ENCODE measurements at places on chromosomes 5 and 9.

DNA sequence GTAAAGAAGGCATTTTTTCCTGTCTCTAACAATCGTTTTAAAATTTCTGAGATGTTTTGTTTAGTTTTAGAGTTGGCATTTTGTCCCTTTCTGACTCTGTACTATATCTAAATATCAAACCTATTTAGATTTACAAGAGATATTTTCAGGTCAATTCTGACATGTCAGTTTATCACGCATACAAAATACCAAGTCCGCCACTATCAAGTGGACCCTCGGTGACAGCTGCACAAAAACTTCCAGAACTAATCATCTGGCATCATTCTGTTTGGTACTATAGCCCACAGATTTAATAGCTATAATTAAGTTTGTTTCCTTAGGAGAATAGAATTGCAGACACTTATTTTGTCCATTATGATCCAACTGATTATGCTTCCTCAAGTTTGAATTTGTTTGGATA is 1278.2 kb downstream of the CDH12 start:
- no peak overlapping the region for H3K4me3 ChIP-seq
- no peak overlapping the region for H3K27ac ChIP-seq
- no peaks in the 10 kb centered on the region for H3K27me3 ChIP-seq
- no peak for DNase-seq
- no peaks in the 10 kb centered on the region for H3K4me1 ChIP-seq

GRCh38 chr9:5455181-5455580 is 4.8 kb downstream of the CD274 start:
- H3K4me3 ChIP-seq, result peak overlapping the region; percentile 59
- peak overlapping the region; percentile 69 for H3K27ac ChIP-seq
- peaks cover 68% of the 10 kb centered on the region for H3K4me1 ChIP-seq
- no peaks in the 10 kb centered on the region for H3K27me3 ChIP-seq
- H3K36me3 ChIP-seq, result peaks cover 63% of the 10 kb centered on the region
- no peak for DNase-seq

GRCh38 chr9:75893106-75893505 is 2.6 kb downstream of the PCSK5 start:
- no peaks in the 10 kb centered on the region for H3K36me3 ChIP-seq
- H3K4me3 ChIP-seq, result peak overlapping the region; percentile 91
- H3K4me1 ChIP-seq, result peaks cover 34% of the 10 kb centered on the region
- no peak for DNase-seq

- H3K36me3 ChIP-seq, result no peaks in the 10 kb centered on the region
- peaks cover 15% of the 10 kb centered on the region for H3K27me3 ChIP-seq
- no peak overlapping the region for H3K27ac ChIP-seq
Measured at GRCh38 chr5:139705655-139706587, 57.8 kb downstream of the CXXC5 start.

DNA sequence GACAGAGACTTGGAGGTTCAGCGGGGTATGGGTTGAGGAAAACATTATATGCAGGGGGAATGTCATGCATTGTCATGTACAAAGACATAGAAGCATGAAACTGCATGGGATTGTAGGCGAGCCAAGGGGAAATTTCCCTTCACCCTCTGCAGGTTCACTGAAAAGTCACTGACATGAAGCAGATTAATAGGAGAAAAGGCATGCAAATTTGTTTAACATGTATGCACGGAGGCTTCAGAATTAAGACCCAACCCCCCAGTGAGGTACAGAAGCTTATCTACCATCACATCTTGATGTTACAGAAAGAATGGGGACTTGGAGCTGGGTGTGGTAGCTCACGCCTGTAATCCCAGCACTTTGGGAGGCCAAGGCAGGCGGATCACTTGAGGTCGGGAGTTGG is 18.5 kb downstream of the NIM1K start:
- H3K4me1 ChIP-seq, result no peaks in the 10 kb centered on the region
- H3K27me3 ChIP-seq, result peaks cover 23% of the 10 kb centered on the region
- no peak for DNase-seq
- H3K4me3 ChIP-seq, result no peak overlapping the region
- no peaks in the 10 kb centered on the region for H3K36me3 ChIP-seq
- H3K27ac ChIP-seq, result no peak overlapping the region

DNA sequence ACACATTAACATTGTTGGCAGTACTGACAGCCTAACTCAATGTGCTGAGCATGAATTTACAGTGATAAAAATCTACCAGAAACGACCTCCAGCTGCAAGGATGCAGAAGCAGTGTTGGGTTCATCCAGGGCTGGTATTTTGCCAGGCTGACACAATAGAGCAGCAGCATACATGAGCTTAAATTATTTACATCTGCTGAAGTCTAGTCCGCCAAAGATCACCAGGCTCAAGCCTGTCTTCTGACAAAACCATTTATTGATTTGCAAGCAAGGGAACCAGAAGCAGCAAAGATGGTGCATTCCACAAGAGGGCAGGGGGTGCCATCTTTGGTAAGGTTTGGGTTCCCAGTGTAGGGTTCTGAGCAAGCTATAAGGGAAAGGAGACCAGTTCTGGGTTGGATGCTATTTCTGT is 8.7 kb upstream of the C5orf34 start:
- H3K27me3 ChIP-seq, result no peaks in the 10 kb centered on the region
- H3K4me3 ChIP-seq, result no peak overlapping the region
- no peak for DNase-seq

GRCh38 chr9:134757216-134757975 is 115.8 kb downstream of the COL5A1 start:
- no peaks in the 10 kb centered on the region for H3K27me3 ChIP-seq
- no peak for DNase-seq
- H3K4me1 ChIP-seq, result no peaks in the 10 kb centered on the region

DNA sequence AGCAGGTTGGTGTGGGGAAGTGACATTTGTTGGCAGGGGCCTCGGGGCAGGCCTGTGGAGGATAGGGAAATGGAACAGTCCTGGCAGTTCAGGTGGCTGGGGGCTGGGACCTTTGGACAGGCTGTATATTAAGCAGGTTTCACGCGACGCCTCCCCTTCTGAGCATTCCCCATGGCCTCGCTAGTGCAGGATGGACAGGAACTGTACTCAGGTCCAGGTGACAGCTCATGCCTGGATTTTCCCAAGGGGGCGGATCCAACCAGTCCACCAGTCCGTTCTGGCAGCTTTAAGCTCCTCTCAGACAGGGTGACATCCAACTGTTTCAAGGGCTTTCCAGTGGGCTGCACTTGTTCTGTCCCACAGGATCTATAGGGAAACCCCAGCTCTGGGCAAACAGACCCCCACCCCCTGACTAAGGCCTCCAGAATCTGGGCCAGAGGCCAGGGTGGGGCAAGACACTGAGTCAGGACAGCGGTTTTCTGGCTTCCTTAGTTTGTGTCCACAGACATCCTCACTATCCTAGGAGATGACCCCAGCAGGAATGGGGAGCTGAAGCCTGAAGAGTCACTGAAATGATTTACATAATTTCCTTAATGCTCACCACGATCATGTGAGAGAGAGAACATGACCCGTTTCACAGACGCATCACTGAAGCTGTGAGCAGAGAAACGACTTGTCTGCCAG is 20.9 kb downstream of the CSF2 start:
- no peak overlapping the region for H3K4me3 ChIP-seq
- peak; percentile 29 for DNase-seq
- peaks cover 54% of the 10 kb centered on the region for H3K4me1 ChIP-seq
- no peak overlapping the region for H3K27ac ChIP-seq

GRCh38 chr5:14054965-14055963 is 87.9 kb upstream of the TRIO start:
- no peak overlapping the region for H3K27ac ChIP-seq
- no peaks in the 10 kb centered on the region for H3K36me3 ChIP-seq
- no peak overlapping the region for H3K4me3 ChIP-seq
- no peaks in the 10 kb centered on the region for H3K27me3 ChIP-seq
- DNase-seq, result no peak
- H3K4me1 ChIP-seq, result no peaks in the 10 kb centered on the region

- H3K36me3 ChIP-seq, result no peaks in the 10 kb centered on the region
- H3K27ac ChIP-seq, result no peak overlapping the region
- no peak for DNase-seq
- H3K4me1 ChIP-seq, result no peaks in the 10 kb centered on the region
Measured at GRCh38 chr9:14413812-14414211, 99.9 kb upstream of the NFIB start.

DNA sequence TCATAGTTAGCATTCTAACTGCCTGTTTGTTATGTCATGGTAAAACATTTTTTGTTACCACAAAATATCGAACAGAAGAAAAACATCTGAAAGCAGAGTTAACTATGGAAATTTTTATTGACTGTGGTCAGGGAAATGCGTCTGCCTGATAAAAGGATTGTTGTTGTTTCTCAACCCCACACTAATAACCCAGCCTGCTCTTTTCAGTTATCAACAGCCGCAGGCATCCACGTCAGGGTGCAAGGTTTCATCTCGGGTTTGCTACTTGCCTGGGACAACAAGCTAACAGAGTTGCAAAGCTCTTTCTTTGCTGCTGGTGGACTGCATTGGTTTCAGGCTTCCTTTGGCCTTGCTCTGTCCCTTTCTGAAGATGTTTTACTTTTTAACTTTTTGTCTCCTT is 969.2 kb downstream of the CDH18 start:
- H3K27me3 ChIP-seq, result no peaks in the 10 kb centered on the region
- H3K4me1 ChIP-seq, result no peaks in the 10 kb centered on the region
- H3K36me3 ChIP-seq, result no peaks in the 10 kb centered on the region
- H3K4me3 ChIP-seq, result no peak overlapping the region
- DNase-seq, result no peak

DNA sequence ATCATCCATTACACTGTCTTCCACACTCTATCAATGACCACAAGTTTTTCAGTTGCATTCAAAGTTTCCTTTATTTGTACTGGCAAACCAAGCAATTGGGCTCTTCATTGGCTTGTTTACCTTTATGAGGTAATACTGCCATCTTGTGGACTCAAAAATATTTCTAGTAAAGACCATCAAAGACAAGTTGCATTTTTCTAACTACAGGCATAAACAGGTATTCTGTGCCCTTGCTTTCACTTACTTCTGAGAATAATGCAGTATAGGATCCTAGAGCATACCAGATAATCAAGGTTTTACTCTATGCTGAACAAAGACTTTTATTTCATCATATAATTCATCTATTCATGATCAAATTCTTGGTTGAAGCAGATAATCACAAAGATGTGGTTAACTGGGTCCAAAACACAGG is 173.7 kb upstream of the POU5F2 start:
- H3K36me3 ChIP-seq, result no peaks in the 10 kb centered on the region
- H3K4me1 ChIP-seq, result no peaks in the 10 kb centered on the region
- no peaks in the 10 kb centered on the region for H3K27me3 ChIP-seq
- H3K27ac ChIP-seq, result no peak overlapping the region

GRCh38 chr5:178993236-178993765 is 1.8 kb downstream of the GRM6 start:
- no peak for DNase-seq
- no peak overlapping the region for H3K4me3 ChIP-seq
- H3K36me3 ChIP-seq, result no peaks in the 10 kb centered on the region
- H3K4me1 ChIP-seq, result peaks cover 3% of the 10 kb centered on the region

GRCh38 chr5:104053353-104053649 is 490.7 kb upstream of the NUDT12 start:
- H3K27me3 ChIP-seq, result no peaks in the 10 kb centered on the region
- no peak overlapping the region for H3K27ac ChIP-seq
- H3K4me3 ChIP-seq, result no peak overlapping the region
- no peaks in the 10 kb centered on the region for H3K36me3 ChIP-seq
- no peak for DNase-seq
